ENCODE measurements at places on chromosomes 7 and 10. TPM values are rescaled to one million over a fixed set of nuclear protein-coding genes. Genes with fewer than 3 reads are reported as not detected.

GRCh38 chr10:45580371-45581215, 92.0 kb downstream of the ZFAND4 start:
- DNase-seq = no peak

DNA sequence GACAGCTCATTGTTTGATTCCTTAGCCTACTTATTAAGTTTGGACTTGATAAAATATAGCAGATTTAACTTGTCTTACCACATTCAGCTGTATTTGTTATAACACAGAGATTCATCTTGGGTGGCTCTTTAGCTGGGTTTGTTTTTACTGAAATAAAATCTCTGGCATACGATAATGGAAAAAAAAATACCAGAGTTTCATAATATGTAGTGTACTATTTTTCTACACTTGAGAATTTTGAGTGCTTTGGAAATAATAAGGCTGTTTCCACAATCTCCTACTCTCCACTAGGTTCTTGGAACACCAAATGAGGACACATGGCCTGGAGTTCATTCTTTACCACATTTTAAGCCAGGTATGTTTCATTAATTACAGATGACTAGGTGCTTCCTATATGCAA, 218.6 kb upstream of the FZD1 start:
- no peak for DNase-seq

DNA sequence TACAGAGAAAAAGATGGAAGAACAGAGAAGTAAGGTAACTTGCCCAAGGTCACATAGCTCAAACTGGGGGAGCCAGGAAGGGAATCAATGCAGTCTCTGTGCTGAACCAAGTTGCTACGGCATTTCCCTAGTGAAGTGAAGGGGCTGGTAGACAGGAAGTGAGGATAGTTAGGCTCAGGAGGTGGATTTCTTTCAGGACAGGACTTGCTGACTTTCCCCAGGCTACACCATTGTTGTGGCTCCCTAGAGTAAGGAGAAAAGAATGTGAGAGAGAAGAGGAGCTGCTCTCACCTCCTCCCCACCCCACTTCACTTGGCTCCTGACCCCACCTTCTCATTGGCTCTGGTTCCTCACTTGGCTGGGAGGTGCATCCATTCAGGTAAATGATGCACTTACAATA, 316.9 kb downstream of the INHBA start:
- DNase-seq = peak; percentile 64

TRPV5 gene
- not detected for total RNA-seq

- DNase-seq = no peak
Observed at GRCh38 chr10:1595242-1595600, 142.1 kb downstream of the ADARB2 start.

DNA sequence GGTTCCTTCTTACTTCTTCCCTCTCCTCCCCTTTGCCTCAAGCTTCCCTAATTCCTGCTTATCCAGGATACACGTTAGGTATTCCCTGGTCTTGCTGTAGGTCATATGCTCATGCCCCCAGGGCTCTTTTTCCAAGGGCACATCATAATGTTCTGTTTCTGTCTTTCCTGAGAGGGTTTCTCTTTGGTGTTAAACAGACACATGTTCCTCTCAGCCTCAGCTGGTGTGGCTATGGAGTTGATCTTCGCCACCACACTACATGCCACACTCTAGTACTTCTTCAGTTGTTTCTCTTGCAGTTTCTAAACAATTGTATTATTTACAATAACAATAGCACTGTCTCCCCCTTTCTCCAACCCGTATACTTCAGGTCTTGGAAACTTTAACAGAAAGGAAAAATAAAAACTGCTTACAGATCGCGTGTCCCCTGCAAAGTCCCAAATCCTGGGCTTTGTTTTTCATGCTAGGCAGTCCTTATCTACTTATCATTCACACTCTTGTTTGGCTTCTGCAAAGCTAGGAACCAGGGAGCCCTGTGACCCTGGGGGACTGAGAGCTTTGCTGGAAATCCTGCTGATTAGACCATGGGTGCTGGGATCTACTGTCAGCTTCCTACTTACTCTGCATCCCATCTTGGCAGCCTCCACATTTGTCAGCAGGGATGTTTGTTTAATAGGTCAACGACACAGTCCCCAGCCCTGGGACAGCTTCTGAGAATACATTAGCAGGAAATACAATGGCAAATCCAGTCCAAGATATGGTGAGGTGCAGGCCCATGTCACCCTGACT, 193.9 kb upstream of the BMPER start:
- no peak for DNase-seq

NME8 gene
- total RNA-seq = not detected

CLRN3 gene
- total RNA-seq = not detected

DNA sequence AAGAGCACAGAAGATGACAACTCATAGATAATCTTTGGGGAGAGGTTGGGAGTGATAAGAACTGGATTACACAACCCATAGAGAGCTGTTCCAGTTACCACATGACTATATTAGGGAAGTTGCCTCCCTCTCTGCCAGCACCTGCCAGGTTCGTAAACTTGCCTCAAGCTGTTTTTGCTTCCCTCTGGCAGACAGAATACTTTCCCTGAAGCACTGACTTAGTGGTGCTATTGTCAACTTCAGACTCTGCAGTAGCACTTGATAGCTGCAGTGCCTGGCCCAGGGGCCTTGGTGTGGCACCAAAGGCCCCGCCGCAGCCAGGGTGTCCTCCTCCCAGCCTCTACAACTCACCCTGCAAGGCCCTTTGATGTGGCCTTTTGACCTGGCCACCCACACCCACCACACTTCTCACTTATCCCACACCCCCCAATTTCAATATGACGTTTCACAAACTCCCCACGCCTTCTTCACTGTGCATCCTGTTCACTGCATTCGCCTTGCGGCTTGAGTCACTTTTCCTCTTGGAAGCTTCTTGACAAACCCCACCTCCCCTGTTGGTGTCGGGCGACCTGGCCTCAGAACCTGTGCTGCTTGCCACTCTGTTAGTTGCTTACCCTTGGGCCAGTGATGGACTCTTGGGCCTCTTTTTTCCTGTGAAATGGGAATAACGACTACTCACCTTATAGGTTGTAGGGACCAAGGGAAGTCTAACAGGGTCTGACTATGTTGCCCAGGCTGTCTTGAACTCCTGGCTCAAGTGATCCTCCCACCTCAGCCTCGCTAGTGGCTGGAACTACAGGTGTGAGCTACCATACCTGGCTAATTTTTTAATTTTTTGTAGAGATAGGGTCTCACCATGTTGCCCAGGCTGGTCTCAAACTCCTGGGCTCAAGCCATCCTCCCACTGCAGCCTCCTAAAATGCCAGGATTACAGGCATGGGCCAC, 50.2 kb upstream of the PODXL start:
- DNase-seq = no peak

- no peak for DNase-seq
Observed at GRCh38 chr7:77415476-77415822, 700 bp downstream of the GSAP start.

Measured in Daoy (cell line).